ENCODE measurements at places on chromosomes 12 and 14. TPM values are rescaled to one million over a fixed set of nuclear protein-coding genes. Genes with fewer than 3 reads are reported as not detected.

Gene PSMB11
- total RNA-seq: not detected

Gene LGR5
- 0.50 TPM for total RNA-seq

Gene PLEKHG7
- total RNA-seq: 0.06 TPM

Gene COQ5
- 24.1 TPM for total RNA-seq

Gene ACOT6
- not detected for total RNA-seq

Gene KLRK1
- total RNA-seq: not detected

Gene TAC3
- not detected for total RNA-seq

Gene HOXC9
- total RNA-seq: not detected

Gene SLC25A47
- not detected for total RNA-seq

Gene ANKLE2
- 31.8 TPM for total RNA-seq
